ENCODE measurements at places on chromosomes 2 and 18. TPM values are rescaled to one million over a fixed set of nuclear protein-coding genes. Genes with fewer than 3 reads are reported as not detected.
A peak's percentile ranks its signal among the peaks of the same experiment; 100 is the strongest.

The FBXO41 gene
- 3.5 TPM for total RNA-seq

The CBLN2 gene
- total RNA-seq, result not detected

The STARD6 gene
- not detected for total RNA-seq

DNA sequence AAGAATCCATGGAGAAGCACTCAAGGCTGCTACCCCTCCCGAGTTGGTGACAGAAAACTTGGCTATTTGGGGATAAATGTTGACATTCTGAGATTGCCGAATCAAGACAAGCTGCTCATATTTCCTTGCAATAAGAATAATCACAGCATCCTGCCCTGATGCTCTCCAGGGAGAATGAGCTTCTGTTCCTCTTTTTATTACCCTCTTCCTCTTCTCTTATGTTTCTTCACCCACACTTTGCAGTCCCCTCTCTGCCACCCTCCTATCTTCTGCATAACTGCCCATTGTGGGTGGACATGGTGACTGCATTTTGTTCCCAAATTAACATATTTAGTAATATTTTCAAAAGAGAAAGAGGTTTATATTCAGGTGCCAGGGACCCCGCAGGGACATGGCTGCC, 11.9 kb upstream of the MSGN1 start:
- H3K4me3 ChIP-seq, result no peak overlapping the region
- no peaks in the 10 kb centered on the region for H3K36me3 ChIP-seq
- no peaks in the 10 kb centered on the region for H3K4me1 ChIP-seq
- no peaks in the 10 kb centered on the region for H3K27me3 ChIP-seq
- DNase-seq, result no peak

- H3K27me3 ChIP-seq, result no peaks in the 10 kb centered on the region
- no peak overlapping the region for H3K4me3 ChIP-seq
- H3K4me1 ChIP-seq, result peaks cover 4% of the 10 kb centered on the region
- no peak for DNase-seq
These were observed 21.5 kb upstream of the CAB39 start for GRCh38 chr2:230691005-230691647.

- H3K4me3 ChIP-seq, result no peak overlapping the region
- no peaks in the 10 kb centered on the region for H3K27me3 ChIP-seq
- peak overlapping the region; percentile 83 for H3K27ac ChIP-seq
- peaks cover 61% of the 10 kb centered on the region for H3K4me1 ChIP-seq
These were observed 46.7 kb downstream of the RPL37A start for GRCh38 chr2:216545359-216545758.

DNA sequence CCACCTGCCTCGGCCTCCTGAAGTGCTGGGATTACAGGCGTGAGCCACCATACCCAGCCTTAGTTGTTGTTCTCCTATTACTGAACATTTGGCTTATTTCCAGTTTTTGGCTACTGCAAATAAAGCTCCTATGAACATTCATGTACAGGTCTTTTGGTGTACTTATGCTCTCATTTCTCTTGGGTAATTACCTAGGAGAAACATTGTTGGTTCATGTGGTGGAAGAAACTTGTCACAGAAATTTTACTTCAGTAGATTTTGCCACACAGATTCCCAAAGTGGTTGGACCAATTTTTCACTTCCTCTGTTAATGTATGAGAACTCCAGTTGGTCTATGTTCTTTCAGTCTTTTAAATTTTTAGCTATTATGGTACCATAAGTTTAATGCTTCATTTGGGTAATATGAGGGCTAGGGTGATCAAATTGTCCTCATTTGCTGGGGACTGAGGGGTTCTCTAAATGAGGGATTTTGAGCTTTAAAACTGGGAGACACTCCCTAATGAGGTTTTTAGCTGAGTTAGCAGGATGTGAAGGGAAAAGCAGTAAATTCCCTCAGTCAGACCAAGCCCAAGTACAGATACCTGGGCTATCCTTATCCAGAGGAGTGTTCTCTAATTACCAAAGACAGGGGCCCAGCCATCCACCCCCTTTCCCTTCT, 33.9 kb downstream of the MTA3 start:
- H3K4me3 ChIP-seq, result no peak overlapping the region
- H3K27ac ChIP-seq, result no peak overlapping the region
- H3K4me1 ChIP-seq, result no peaks in the 10 kb centered on the region
- no peaks in the 10 kb centered on the region for H3K27me3 ChIP-seq

- H3K36me3 ChIP-seq, result no peaks in the 10 kb centered on the region
- H3K27ac ChIP-seq, result no peak overlapping the region
- no peaks in the 10 kb centered on the region for H3K27me3 ChIP-seq
- DNase-seq, result no peak
- H3K4me3 ChIP-seq, result no peak overlapping the region
These were observed 99.4 kb upstream of the RND3 start for GRCh38 chr2:150586858-150587257.

DNA sequence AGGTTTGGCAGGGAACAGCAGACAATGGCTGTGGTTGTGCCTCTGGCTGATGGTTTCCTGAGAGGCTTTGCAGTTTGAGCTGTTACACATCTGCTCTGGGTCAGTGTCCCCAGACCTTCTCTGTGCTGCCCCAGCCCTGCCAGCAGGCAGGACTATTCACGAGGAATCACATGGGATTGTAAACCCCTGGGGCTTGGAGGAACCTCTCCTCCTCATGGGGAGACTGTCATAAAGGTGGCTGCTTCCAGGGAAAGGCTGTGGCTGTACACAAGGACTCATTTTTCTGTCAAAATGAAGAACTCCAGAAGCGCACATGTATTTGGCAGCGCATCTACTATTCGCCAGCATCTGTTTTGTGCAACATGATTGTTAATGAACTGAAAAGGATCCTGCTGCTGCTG, 142.6 kb upstream of the CYP1B1 start:
- no peak overlapping the region for H3K4me3 ChIP-seq
- no peak for DNase-seq
- no peaks in the 10 kb centered on the region for H3K27me3 ChIP-seq
- H3K27ac ChIP-seq, result no peak overlapping the region
- H3K36me3 ChIP-seq, result no peaks in the 10 kb centered on the region

DNA sequence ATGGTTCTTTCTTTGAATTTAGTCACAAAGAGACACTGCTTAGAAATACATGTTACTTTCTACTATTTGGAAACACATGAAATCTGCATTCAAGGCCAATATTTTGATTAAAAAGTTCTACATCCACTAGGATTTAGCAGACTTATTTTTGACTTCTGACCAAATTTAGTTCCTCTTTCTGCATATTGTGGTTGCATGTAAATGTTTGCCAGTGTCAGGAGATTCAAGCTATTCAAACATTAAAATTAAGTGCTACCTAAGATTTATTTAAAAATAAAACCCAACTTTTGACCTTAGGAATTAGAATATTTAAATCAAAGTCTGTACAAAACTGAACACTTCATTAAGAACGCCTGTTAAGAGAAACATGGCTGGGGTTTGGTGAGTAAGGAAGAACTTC, 891.1 kb downstream of the CPS1 start:
- H3K27ac ChIP-seq, result no peak overlapping the region
- no peaks in the 10 kb centered on the region for H3K36me3 ChIP-seq
- H3K4me1 ChIP-seq, result no peaks in the 10 kb centered on the region

GRCh38 chr2:37326285-37326684, 1.7 kb upstream of the PRKD3 start:
- DNase-seq, result no peak
- no peaks in the 10 kb centered on the region for H3K36me3 ChIP-seq
- H3K4me1 ChIP-seq, result peaks cover 16% of the 10 kb centered on the region
- peak overlapping the region; percentile 81 for H3K4me3 ChIP-seq
- H3K27me3 ChIP-seq, result no peaks in the 10 kb centered on the region

- H3K27ac ChIP-seq, result no peak overlapping the region
- no peaks in the 10 kb centered on the region for H3K4me1 ChIP-seq
- no peak overlapping the region for H3K4me3 ChIP-seq
- H3K27me3 ChIP-seq, result no peaks in the 10 kb centered on the region
- H3K36me3 ChIP-seq, result no peaks in the 10 kb centered on the region
These were observed 2.4 kb downstream of the GPR45 start for GRCh38 chr2:105243961-105244360.

DNA sequence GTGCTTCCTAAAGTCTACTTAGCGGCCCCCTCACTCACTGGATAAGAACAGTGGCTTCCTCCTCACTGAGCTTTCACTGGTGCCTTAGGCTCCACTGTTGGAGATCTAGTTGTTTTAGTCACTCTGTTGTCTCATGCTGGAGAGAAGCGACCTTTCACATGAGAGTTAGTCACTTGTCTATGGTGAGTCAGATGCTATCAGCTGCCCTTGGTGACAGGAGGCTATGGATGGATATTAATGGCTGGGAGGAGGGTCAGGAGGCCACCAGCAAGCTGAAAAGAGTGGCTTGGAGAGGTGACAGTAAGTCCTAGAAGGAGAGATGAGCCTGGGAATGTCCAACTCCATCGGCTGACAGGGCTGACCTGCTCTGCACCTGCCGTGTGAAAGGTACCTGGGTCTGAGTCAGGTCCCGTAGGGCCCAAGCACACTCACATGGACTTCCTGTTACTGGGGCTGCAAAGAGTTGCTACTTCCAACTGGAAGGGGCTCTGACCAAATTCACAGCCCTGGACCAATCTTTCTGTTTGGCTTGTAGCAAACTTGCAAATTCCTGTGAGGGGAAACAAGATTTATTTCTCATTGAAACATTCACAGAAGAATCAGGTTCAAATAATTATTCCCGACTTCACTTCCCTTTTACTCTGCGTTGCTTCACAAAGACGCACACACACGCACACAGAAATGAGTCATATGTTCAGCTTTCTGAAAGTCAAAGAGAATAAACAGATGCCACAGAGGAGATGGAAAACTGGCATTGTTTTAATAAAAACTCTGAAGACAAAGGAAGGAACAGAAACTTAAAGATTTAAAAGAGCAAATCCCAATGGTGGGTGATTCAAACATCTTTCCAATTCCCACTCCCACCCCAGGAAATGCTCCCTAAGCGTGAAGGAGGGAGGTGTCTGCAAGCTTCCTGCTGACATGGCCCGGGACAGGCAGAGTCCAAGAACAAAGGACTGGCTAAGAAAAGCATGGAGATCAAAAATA, 203.5 kb upstream of the TWIST2 start:
- no peaks in the 10 kb centered on the region for H3K27me3 ChIP-seq
- H3K4me1 ChIP-seq, result peaks cover 21% of the 10 kb centered on the region
- peak overlapping the region; percentile 34 for H3K27ac ChIP-seq
- DNase-seq, result no peak
- no peak overlapping the region for H3K4me3 ChIP-seq

- H3K4me3 ChIP-seq, result no peak overlapping the region
- H3K27me3 ChIP-seq, result no peaks in the 10 kb centered on the region
- no peaks in the 10 kb centered on the region for H3K36me3 ChIP-seq
- DNase-seq, result no peak
These were observed 23.5 kb downstream of the TSN start for GRCh38 chr2:121778741-121779487.

- no peak overlapping the region for H3K4me3 ChIP-seq
- H3K36me3 ChIP-seq, result no peaks in the 10 kb centered on the region
- H3K27me3 ChIP-seq, result no peaks in the 10 kb centered on the region
- H3K4me1 ChIP-seq, result no peaks in the 10 kb centered on the region
These were observed 84.2 kb downstream of the NCKAP5 start for GRCh38 chr2:133484106-133484505.

- H3K36me3 ChIP-seq, result no peaks in the 10 kb centered on the region
- H3K4me3 ChIP-seq, result no peak overlapping the region
- no peak for DNase-seq
- no peaks in the 10 kb centered on the region for H3K27me3 ChIP-seq
- no peaks in the 10 kb centered on the region for H3K4me1 ChIP-seq
- H3K27ac ChIP-seq, result no peak overlapping the region
These were observed 134.8 kb downstream of the CMPK2 start for GRCh38 chr2:6730649-6731532.

- H3K27ac ChIP-seq, result no peak overlapping the region
- H3K4me1 ChIP-seq, result peaks cover 10% of the 10 kb centered on the region
- DNase-seq, result no peak
- H3K27me3 ChIP-seq, result no peaks in the 10 kb centered on the region
- H3K36me3 ChIP-seq, result no peaks in the 10 kb centered on the region
- no peak overlapping the region for H3K4me3 ChIP-seq
These were observed 112.1 kb downstream of the GLI2 start for GRCh38 chr2:120847700-120848321.

Measured in thoracic aorta (tissue), 2 donors.